ENCODE measurements at places on chromosomes 12 and 14. TPM values are rescaled to one million over a fixed set of nuclear protein-coding genes. Genes with fewer than 3 reads are reported as not detected.

Gene KSR2
- polyA plus RNA-seq, result 0.01 TPM

Gene TC2N
- 3.3 TPM for polyA plus RNA-seq

Gene CCNB1IP1
- 59.4 TPM for polyA plus RNA-seq

Gene PHC1
- polyA plus RNA-seq, result 38.9 TPM

Gene RPL10L
- polyA plus RNA-seq, result 0.16 TPM

Gene MAP3K9
- 0.98 TPM for polyA plus RNA-seq

- no peak for DNase-seq
These were observed 27.7 kb upstream of the CAND1 start for GRCh38 chr12:67241482-67241881.

- DNase-seq, result no peak
These were observed 63.7 kb upstream of the RTL1 start for GRCh38 chr14:100967178-100967577.

DNA sequence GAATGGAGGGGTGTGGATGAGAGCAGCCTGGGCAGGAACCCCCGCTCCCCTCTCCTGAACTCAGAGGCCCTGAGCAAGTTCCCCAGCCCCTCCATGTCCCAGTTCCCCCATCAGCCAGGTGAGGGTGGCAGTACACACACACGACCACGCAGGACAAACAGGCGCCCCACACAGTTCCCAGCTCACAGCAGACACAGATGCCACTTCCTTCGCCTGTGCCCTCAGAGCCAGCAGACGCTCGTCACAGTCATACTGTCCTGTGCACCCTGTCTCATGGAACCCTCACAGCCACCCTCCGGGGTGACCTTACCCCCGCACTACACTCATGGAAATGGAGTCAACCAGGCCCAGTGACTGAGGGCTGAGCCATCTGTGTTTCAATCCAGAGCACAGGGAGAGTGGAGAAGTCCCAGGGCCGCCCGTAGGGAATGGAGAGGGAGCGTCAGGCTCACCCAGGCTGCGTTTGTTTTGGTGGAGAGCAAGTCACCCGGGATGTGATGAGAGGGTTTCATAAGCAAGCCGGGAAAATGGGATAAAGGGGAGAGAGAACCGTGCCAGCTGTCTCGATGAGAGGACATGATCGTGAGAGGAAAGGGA is 47.5 kb upstream of the DYNC1H1 start:
- DNase-seq, result no peak

GRCh38 chr12:70121562-70121961 is 121.7 kb upstream of the CNOT2 start:
- no peak for DNase-seq

Measured in muscle of back (tissue), 13 donors.